ENCODE measurements at places on chromosomes 6 and 20.
A peak's percentile ranks its signal among the peaks of the same experiment; 100 is the strongest.

DNA sequence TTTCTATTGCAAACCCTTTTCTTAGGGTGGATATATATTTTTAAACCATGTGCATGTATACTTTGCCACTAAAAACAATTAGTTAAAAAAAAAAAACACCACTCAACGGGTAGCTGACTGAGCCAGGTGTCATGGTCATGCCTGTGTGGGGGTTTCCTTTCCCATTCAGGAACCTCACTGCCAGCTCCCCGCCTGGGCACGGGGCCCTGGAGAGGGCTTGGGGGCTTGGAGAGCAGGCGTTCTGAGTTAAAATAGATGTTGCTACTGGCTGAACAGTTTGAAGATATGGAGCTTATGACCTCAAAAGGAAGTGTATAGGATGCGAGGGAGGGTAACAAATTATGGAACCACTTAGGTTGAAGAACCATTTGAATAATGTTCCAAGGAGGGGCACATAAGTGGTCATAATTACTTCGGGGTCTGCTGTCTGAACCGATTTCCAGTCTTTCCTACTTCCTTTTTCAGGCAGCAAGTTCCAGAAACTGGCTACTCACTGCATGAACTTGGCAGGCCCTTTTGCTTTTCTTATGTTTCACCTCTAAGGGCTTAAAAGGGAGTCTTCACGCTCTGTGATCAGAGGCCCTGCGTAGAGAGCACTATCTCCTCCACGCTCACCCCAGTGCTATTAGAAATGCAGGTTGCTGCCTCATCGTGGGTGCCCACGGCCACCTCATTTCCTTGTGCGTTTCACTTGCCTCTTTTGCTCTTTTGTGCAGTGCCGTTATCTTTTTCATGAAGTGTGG is 9.9 kb downstream of the STX16 start:
- DNase-seq, result no peak

DNA sequence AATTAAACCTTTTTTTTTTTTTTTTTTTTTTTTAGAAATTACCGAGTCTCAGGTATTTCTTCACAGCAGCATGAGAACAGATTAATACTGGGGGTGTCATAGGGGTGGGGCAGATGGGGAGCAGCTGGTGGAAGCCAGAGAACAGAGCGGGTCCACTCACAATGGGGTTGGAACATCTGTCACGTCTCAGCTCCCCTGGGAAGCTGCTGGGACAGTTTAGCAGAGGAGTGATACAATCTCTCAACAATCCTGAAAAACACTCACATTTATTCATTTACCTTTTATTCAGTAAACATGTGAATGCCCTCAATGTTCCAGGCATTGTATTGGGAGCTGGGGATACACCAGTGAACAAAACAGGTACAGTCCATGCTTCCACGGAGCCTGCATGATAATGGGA is 162.2 kb downstream of the SMOC2 start:
- DNase-seq, result no peak

DNA sequence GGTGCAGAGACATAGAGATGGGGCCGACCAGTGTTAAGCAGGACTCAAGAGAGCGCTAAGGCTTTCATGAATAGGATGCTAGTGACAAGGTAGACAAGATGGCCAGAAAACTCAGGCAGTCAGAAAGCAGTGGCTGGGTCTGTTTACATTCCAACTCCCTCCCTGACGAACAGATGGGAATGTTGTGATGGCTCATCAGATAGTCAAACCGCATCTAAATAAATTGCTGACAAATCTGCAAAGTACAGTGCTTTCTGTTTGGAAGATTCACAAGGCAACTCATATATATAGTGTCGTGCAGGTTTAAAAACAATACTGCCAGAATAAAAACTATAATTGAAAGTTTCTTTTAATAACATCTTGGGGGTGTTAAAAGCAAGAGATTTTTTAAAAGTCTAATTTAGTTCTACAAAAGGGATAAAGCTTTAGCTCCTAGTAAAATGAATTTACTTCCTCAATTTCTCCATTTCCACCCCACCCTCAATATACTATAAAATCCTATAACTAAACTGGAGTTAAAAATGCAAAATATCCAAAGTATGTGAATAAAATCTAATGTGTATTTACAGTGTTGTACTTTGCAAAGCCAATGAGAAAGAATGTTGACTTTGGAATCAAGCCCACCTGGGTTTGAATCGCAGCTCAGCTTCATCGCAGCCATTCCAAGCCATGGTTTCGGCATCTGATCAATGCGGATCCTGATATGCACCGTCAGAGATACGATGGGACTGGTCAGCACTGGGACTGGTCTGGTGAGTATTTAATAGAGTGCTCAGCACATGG is 247.3 kb upstream of the PDE10A start:
- DNase-seq, result no peak

- DNase-seq, result peak; percentile 60
Measured at GRCh38 chr6:139027620-139028182, 844 bp upstream of the ABRACL start.

- DNase-seq, result no peak
Measured at GRCh38 chr6:45196121-45196520, 132.0 kb upstream of the RUNX2 start.

- DNase-seq, result no peak
Measured at GRCh38 chr6:116176596-116176995, 50.7 kb upstream of the COL10A1 start.

- no peak for DNase-seq
Measured at GRCh38 chr20:20706285-20706684, 6.2 kb downstream of the RALGAPA2 start.

DNA sequence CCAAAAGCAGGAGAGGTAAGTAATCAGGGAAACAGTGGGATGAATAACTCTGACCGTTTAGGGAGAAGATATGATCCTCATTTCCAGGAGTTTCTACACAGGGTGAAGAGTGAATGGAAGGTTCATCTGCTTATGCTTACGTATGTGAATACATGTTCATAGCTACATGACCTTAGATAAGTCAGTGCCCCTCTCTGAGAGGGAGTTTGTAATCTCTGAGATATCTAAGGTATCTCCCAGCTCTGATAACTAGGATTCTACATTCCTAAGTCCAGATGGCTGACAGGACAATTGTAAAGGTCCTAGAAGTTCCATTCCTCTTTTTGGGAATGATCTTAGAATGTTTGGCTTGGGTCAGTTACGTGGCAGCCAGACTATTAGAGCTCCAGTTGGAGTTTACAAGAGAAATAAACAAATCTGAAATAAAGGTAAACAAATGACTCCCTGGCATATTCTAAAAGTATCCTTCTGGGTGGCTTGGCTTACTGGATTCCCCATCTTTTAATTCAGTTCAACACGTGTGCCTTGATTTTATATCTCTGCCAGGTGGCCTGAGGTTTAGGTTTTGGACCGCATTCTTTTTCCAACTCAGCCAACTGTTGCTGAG is 15.8 kb downstream of the PROCR start:
- DNase-seq, result no peak

GRCh38 chr20:60513141-60513540 is 554.9 kb downstream of the CDH26 start:
- no peak for DNase-seq

DNA sequence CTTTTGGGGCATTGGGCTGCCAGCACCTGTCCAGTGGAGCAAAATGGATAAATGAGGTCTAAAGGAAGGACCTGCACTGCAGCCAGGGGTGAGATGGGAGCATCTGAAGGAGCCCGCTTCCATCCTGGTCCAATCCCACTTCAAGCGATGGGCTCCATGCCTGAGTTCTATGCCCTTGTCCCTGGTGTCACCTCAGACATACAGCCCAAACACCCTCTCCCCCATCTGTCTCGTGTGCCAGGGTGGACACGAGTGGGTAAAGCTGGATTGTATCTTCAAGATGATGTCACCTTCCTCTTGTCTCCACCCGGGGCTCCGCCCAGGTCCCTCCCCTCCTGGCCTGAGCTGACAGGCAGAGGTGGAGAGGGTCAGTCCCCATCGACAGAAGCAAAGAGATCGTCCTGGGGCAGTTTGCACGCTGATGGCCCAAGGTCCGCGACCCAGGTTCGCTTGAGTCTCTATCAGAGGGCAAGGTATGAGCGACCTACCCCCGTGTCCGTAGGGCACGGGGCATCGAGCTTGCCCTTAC is 544 bp downstream of the SMIM29 start:
- peak; percentile 59 for DNase-seq

DNA sequence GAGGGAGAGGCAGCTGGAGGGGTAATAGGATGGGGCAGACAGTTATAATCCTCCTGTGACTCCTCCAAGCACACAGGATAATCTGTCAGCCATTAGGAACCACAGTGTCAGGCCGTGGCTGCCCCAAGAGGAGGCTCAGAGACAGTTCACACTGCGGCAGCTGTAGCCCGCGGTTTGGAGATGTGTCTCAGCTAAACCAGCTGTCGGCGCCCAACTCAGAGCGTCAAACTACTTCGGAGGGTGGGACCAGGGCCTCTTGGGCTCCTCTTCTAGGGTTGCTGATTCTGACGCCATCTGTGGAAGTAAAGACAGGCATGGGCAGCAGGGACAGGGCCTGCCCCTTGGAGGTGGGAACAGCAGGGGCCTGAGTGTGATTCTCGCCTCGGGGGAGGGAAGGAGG is 309.8 kb downstream of the CDC5L start:
- DNase-seq, result peak; percentile 50

- peak; percentile 83 for DNase-seq
Measured at GRCh38 chr6:131159578-131159977, 24.3 kb downstream of the AKAP7 start.

Measured in EH (cell line).